ENCODE measurements at places on chromosomes 12 and 14.
A peak's percentile ranks its signal among the peaks of the same experiment; 100 is the strongest.

DNA sequence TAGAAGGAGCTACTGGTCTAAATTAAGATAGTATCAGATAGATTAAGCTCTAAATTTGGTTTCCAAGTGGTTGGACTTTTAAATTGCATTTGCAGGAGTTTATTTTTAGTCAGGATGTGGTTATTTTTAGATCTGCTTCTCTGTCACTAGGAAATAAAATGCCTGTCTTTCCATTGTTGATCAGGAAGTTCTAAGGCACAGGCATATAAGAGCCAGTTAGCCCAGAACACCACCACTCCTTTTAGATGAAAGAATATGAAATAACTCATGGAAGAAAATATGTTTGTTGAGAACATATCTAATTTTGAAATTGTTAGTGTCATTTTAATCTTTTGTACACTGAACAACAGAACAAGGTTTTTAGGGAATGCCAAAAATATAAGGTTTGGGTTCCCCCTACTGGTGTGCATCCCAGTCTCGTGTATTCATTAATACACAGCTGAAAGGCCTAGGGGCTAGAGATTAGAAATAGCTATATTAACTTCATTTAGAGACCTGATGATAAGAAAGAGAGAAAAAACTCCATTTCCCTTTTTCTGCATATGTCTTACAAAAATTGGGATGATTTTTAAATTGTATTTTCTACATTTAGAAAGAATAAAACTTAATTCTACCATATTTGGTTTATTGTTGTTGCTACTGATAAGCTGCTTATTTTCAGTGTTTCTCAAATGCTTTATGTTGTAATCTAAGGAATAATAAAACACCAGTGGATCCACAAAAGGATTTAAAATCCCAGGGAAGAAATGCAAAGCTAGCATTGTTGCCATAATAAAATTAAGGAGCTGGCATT lies 67.2 kb downstream of the RIC8B start:
- peak; percentile 35 for DNase-seq

DNA sequence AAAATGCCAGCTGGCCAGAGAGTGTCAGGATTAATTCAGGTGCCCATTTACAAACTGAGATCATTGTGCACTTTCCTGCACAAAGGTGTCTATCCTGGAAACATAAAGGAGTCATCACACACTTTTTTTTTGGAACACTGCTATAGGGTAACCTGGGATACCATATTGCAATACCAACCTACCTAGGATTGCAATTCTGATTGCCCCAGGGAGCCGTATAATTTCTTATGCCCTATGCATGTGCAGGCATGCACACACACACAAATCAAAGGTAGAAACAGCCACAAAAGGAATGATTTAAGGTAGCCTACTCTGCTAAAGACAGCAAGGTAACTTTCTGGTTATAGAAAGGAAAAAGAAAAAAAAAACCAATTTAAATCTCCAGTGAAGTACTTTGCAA lies 285.3 kb upstream of the KITLG start:
- DNase-seq, result no peak

DNA sequence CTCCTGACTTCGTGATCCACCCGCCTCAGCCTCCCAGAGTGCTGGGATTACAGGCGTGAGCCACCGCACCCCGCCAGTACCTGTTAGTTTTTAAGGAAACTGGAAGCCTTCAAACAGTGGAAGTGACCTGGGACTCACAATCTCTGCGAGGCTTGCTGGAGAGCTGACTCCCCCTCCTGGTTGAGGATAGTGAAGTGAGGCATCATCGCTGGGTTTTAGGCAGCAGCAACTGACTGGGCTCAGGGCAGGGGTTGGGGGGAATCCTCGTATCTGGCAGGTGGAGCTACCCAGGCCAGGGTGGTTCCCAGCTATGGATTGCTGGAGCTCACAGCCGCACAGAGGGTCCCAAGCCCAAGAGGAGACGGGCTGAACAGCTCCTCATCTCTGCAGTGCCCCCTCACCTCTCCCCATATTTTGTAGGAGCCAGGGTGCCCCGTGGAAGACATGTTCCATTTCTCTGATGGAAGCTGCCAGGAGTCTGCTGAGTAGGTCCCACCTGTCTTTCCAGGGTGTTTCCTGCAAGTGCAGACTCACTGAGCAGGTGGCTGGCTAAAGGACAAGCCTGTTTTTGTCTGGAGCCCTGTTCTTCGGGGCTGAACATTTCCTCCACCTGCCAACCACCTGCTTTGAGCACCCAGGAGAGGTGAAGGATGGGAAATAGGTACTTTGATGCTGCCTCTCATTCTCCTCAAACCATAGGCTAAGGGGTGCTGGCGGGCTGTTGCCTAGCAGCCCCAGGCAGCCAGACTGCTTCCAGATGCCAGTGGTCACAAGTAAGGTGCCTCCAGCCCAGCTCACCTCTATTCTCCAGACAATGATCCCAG lies 3.1 kb downstream of the AVIL start:
- no peak for DNase-seq

DNA sequence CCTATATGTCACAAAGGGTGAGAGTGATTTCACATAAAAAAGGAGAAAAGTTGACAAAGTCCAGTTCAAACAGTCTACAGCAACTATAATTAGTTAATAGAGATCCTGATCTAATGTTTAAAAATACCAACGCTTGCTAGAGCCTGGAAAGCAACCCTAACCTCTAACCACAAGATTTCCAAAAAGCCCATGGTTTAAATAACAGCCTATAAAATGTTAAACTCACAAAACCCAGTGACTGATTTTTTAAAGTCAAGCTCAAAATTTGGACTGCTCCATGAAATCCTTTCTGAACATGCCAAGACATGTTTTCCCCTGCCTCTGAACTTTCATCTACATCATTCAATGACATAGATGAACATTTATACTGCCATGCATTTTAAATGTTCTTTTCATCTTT lies 81.6 kb downstream of the PLEKHG7 start:
- no peak for DNase-seq

DNA sequence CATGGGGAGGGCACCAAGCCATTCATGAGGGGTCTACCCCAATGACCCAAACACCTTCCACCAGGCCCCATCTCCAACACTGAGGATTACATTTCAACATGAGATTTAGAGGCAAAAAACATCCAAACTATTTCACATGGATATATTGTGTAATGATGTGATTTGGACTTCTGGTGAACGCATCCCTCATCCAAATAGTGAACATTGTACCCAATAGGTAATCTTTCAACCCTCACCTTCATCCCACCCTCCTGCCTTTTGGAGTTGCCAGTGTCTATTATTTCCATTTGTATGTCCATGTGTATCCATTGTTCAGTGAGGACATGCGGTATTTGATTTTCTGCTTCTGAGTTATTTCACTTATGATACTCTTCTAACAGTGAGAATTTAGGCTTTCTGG lies 16.1 kb upstream of the GAS2L3 start:
- no peak for DNase-seq

DNA sequence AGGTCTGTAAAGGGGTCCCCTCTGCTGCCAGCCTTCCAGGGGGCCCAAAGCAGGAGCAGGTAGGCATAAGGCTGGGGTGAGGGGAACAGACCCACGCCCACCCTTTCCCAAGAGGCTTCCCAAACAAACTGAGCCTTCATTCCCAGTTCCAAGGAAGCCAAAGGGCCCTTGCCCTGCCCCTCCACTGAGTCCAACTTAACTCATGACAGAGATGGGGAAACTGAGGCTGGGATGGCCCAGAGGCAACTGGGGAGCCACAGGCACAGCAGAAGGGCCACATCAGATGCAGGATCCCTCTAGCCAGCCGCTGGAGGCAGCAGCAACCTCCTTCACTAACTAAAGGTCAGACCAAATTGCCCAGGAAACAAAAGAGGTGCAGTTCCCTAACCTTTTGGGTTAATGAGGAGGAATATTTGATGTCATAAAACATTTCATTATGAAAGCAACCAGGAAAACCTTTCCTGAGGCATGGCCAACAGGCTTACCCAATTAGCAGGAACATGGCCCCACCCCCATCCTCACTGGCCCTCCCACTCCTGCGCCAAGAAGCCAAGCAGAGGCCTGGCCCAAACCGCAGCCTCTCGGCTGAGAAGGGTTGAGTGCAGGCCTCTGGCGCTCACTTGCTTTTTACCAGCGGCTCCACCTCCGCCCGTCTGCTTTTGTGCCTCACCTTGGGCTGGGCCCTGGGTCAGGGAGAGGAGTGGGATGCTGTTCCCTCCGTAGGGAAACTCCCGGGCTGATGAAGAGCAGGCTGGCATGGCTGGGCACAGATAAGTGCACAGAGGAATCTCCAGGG lies 293.5 kb upstream of the RTL1 start:
- no peak for DNase-seq

DNA sequence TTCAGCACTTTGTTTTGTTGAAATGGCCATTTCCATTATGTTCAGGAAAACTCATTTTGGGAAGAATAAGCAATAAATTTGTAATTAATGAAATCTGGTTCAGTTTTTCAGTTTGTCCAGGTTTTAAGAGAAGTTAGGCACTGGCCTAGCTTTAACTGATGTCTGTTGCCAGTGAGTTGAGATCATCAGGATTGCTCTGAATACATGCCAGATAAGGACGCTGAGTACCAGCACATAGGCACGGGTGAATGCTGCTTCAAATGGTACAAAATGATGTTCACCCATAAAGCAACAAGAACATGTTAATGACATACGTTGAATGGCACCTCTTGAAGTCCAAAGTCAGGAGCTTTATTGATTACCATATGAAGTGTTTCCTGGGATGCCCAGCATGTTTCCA lies 46.5 kb downstream of the PIWIL1 start:
- DNase-seq, result no peak

GRCh38 chr12:18580291-18580690 lies 157.5 kb downstream of the PLCZ1 start:
- no peak for DNase-seq
